Naive thymus-derived CD8-positive, alpha-beta T cell (primary cell): ENCODE measurements at places on chromosomes 2 and 18.

GRCh38 chr2:199602896-199603717 is 145.4 kb upstream of the SATB2 start:
- peaks cover 6% of the 10 kb centered on the region for H3K4me1 ChIP-seq
- DNase-seq: no peak
- no peaks in the 10 kb centered on the region for H3K36me3 ChIP-seq
- H3K4me3 ChIP-seq: no peak overlapping the region

- DNase-seq: no peak
- peaks cover 6% of the 10 kb centered on the region for H3K36me3 ChIP-seq
- peaks cover 37% of the 10 kb centered on the region for H3K27me3 ChIP-seq
Measured at GRCh38 chr18:7117390-7118355, at the start of gene LAMA1. Gene LAMA1 (minus strand): TSS chr18:7117797. CDS start chr18:7117720, 77 bp downstream.

GRCh38 chr18:45320724-45321123 is 294.6 kb upstream of the SLC14A2 start:
- no peak for DNase-seq
- H3K27ac ChIP-seq: no peak overlapping the region
- H3K4me3 ChIP-seq: no peak overlapping the region
- H3K4me1 ChIP-seq: no peaks in the 10 kb centered on the region
- H3K36me3 ChIP-seq: no peaks in the 10 kb centered on the region

DNA sequence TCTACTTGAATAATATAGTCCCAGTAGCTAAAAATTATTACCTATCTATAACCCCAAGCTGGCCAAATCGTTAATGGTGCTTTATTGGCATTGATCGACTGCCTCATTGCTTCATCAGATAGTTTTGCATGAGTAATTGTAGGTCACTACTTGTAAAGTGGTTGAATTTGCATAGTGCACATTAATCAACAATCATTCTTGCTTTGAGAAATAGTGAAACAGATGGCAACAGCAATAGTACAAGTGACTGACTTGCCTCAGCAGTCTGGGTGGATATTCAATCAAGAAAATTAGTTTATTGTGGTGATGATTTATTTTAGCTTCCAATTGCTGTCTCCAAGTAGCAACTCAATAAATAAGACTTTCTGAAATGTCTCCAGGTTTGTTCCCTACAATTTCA is 117.8 kb upstream of the NRXN1 start:
- no peak overlapping the region for H3K4me3 ChIP-seq
- no peaks in the 10 kb centered on the region for H3K4me1 ChIP-seq
- H3K27me3 ChIP-seq: no peaks in the 10 kb centered on the region
